Naive thymus-derived CD8-positive, alpha-beta T cell (primary cell): ENCODE measurements at places on chromosomes 11 and 22.

DNA sequence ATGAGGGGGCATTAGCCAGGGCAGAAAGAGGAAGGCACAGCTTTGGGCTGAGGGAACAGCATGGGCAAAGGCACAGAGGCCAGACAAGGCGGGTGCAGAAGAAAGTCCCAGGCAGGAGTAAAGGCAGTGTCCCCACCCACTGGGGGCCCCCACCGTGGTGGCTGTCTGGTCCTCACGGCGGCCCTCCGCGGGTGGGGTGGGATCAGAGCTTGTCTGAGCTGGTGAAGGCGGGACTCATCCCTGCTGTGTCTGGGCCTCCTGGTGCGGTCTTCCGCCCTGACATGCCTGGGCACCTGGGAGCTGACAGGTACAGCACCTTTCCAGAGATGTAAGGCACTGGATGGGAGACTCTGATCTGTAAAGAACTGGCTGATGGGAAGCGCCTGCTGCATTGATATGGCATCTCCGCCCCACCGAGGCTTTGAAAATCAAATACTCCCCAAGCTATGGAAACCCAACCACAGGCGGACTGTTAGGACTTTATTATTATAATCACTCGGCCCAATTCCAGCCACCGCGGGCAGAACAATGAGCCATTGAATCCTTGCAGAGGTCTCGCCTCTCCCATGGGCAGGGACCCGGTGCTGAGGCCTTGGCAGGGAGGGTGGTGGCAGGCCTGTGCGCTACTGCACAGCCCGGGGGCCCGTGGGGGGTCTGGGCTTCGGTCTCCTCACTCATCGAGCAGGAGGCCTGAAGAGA, 14.2 kb upstream of the GNB1L start:
- no peak for DNase-seq

DNA sequence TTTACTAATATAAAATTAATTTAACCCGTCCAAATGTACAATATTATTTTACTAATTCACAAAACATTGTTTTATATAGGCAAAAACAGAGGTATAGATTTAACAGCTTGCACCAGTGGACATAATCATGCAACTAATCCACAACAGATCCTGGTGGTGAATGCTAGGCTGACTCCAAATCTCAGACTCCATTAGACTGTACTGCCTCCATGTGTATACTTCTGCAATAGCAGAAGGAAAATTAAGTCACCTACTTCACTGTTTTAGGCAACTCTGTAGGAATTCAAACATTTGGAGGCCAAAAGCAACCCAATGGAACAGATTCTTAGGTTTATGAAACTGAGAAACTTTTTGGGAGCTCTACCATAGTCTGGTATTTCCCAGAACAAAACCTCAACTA, 30.0 kb upstream of the RAB39A start:
- DNase-seq, result no peak

- no peak for DNase-seq
Observed at GRCh38 chr11:21949763-21950413, 243.0 kb upstream of the ANO5 start.

GRCh38 chr11:46114378-46114777, 6.9 kb downstream of the PHF21A start:
- DNase-seq, result no peak

DNA sequence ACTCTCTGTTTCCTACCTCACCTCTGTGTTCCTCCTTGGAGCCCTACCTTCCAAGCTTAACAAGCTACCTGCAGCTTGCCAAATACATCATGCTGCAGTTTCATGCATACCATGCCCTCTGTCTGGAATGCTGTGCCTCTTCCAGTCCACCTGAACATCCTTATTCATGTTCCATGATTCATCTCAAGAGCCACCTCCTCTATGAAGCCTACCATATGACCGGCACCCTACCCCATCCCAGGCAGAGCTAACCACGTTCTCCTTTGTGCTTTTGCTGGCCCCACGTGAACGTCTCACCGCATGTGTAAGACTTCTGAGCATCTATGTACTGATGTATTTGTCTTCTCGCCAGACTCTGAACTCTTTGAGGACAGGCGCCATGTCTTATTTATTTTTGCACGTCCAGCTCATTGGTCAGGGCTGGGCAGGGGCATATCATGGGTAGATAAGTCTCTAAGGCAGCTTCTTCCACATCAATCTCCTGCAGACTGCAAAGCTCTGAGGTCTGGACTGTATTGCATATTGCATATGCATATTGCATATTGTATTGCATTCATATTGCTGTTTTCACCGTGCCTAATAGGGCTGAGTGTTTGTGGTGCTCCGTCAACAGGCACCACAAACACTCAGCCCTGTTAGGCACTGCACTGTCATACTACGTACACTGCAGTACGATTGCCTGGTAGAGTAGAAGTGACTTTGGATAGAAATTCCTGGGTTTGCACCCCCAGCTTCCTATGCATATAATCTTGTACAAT, 31.0 kb downstream of the TST start:
- DNase-seq, result no peak

DNA sequence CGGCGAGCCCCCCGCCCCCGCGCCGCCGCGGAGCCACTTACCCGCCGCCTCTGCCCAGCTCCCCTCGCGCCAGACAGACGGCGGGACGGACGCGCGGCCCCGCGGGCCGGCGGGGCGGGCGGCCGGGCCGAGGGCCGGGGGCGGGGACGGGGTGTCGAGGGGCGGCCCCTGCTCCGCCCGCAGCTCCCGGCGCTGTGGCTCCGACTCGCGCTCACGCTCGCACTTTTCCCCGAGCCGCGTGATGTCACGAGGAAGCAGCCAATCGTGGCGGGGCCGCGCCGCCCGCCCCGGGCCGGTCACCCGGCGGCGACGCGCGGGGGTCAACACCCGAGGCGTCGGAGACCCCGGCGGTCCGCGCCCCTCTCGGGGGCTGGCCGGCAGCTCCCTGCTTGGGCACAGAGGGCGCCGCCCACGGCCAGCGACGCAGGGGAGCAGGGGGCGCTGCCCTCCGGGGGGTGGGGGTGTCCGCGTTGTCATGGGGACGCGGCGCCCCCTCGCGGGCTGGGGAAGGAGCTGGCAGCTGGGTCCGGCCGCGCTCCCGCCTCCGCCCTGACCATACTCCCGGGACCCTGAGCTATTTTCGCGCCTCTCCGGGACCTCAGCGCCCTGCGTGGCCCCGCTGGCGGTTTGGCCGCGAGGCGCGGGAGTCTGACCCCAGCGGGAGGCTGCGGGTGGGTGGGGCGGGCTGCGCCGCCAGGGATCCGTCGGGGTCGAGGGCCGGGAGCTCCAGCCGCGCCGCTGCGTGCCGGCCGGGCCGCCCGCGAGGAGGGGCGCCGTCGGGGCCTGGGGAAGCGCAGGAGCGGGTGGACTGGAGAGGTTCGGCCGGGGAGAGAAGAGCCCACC, at the start of gene CHRM4:
TSS of gene CHRM4 (minus strand) at position 199 of the 843 bp plus-strand sequence. CDS start 5,219 bp downstream, outside the sequence.
- DNase-seq, result no peak
